Fibroblast of skin of left quadriceps (primary cell): ENCODE measurements at places on chromosomes 7 and 10.
A peak's percentile ranks its signal among the peaks of the same experiment; 100 is the strongest.

DNA sequence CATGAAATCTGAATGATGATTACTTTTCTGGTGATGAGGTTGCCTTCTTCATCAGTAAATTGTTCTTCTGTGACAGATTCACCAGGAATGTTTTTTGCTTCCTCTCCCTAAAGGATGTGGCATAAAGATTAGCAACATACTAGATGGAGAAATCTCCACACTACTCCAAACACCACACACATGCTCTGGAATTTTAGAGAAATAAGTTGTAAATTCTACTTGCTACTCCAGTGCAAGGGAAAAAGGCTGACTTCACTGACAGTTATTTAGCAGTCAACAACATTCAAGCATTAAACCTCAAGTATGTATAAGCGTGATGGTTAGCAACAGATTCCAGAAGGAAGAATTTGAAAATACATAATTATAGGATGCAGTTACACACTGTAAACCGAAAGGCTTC is 137.9 kb upstream of the CCDC6 start:
- peak; percentile 91 for DNase-seq

GRCh38 chr10:69186524-69186923 is 6.5 kb downstream of the SUPV3L1 start:
- DNase-seq = no peak

DNA sequence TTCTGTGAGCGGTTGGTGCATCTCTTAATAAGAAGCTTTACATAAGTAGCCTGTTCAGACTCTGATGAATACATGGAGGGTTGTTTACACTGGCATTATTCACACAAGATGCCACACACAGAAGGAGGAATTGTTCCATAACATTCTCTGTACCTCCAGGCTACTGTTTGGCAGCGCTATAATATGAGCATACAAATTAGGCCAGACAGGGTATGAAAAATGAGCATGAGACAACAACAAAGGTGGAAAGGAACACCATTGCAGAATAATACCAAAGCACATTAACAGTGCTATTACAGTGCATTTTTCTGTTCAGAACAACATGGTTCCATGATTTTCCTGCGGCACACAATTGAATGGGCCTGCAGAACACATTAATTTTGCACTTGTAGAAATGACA is 417.2 kb upstream of the C7orf33 start:
- no peak for DNase-seq

GRCh38 chr7:77866786-77867536 is 68.4 kb downstream of the PHTF2 start:
- DNase-seq = peak; percentile 55

- no peak for DNase-seq
Observed at GRCh38 chr10:100014071-100014762, 4.5 kb upstream of the DNMBP start.

DNA sequence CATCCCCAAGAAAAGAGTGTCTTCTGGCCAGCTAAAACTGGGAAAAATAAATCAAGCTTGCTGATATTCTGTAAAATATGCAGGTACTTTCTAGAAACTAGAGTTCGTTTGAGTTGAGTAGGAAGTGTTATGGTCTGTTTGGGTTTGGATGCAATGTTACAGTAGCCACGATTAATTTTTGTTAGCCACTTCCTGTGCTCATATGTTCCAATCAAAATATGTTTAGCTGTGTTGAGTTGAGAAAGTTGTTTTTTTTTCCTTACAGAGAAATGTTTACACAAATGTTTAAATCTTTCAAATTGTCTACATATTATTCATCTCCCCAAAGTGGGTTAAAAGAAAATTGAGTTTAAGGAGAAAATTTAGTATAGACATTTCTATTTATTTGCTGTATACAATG is 11.3 kb upstream of the LAMB1 start:
- DNase-seq = no peak

GRCh38 chr7:98571986-98572385 is 45.1 kb upstream of the NPTX2 start:
- DNase-seq = no peak

DNA sequence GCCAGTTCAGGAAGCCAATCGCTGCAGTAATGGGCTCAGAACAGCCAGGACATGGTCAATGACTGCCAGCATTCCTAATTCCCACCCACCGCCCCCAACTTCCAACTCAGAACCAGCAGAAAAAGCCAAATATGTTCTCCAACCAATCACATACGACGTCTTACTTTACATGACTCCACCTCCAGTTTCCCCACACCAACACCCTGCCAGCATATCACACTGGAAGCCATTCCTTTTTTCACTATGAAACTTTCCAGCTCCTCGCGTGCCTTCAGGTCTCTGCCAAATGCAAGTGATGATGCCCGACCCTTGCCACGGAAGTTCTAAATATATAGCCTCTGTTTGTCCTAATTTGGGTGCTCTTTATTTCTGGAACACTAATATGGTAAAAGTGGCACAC is 12.5 kb downstream of the NPS start:
- DNase-seq = no peak

GRCh38 chr7:110867771-110868170 is 223.2 kb upstream of the LRRN3 start:
- no peak for DNase-seq

DNA sequence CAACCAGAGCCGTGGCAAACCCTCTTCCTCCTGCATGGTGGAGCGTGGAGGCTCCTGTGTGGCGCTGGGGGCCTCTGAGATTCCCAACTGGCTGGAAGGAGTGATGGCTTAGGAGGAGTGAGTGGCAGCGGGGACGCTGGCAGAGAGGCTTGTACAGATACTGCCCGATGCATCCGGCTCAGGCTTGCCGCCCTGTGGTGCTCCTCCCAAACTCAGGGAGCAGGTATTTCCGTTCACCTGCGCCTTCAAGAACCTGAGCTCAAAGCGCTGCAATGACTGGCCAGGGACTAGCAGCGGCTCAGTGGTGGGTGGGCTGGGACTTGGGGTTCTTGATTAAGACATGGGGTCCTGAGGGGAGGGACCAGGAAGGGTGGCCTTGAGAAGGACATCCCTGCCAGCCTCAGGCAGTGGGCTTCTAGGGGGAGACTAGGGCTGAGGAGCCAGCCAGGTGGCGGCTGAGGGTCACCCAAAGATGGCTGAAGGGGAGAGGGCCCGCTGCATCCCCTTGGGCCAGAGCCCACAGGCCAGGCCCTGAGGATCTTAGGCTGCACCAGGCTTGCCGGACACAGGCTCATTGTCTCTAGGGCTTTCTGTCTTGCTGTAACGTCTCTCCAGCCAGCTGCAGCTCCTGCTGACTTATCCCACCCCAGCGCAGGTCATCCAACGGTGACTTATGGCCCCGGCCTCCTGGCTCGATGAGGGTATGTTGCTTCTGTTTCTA is 3.2 kb downstream of the ZNF775 start:
- DNase-seq = no peak

GRCh38 chr10:82149674-82150073 is 274.7 kb downstream of the NRG3 start:
- no peak for DNase-seq

- no peak for DNase-seq
Observed at GRCh38 chr10:117631276-117632145, 89.0 kb downstream of the EMX2 start.

- no peak for DNase-seq
Observed at GRCh38 chr7:13115157-13115772, 427.8 kb downstream of the ARL4A start.

DNA sequence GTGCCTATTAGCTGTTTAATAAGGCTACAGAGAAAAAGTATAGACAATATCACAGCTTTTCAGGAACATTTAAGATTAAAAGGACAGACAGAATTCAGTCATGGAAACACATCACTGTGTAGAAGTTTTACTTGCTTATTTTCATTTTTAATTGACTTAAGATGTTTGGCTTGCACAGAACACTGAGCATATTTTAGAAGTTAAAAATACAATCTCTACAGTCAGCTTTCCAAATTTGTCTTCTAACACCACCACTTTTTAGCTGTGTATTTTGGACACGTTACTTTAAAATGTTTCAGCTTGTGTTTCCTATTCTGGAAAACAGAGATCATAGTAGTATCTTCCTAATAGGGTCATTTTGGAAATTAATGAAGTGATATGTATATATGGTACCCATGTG is 11.8 kb downstream of the CFAP69 start:
- DNase-seq = no peak

- no peak for DNase-seq
Observed at GRCh38 chr10:124586142-124586541, 124.5 kb downstream of the LHPP start.

GRCh38 chr7:6317797-6318438 is 45.5 kb upstream of the CYTH3 start:
- peak; percentile 53 for DNase-seq

GRCh38 chr7:16398146-16399017 is 23.0 kb downstream of the CRPPA start:
- DNase-seq = no peak

- no peak for DNase-seq
Observed at GRCh38 chr7:148935451-148935850, 51.4 kb upstream of the EZH2 start.

DNA sequence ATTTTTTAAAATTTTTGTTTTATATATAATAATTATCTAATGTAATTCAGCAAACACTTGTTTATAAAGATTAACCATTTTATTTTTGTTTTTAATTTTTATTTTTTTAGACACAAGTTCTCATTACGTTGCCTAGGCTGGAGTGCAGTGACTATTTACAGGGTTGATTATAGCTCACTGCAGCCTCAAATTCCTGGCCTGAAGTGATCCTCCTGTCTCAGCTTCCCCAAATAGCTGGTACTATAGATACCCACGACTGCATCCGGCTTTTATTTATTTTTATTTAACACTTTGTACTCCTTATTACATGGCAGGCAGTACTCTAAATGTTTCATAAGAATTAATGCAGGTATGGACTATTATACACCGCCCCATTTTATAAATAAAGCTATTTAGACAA is 288.7 kb downstream of the MDFIC start:
- DNase-seq = no peak

DNA sequence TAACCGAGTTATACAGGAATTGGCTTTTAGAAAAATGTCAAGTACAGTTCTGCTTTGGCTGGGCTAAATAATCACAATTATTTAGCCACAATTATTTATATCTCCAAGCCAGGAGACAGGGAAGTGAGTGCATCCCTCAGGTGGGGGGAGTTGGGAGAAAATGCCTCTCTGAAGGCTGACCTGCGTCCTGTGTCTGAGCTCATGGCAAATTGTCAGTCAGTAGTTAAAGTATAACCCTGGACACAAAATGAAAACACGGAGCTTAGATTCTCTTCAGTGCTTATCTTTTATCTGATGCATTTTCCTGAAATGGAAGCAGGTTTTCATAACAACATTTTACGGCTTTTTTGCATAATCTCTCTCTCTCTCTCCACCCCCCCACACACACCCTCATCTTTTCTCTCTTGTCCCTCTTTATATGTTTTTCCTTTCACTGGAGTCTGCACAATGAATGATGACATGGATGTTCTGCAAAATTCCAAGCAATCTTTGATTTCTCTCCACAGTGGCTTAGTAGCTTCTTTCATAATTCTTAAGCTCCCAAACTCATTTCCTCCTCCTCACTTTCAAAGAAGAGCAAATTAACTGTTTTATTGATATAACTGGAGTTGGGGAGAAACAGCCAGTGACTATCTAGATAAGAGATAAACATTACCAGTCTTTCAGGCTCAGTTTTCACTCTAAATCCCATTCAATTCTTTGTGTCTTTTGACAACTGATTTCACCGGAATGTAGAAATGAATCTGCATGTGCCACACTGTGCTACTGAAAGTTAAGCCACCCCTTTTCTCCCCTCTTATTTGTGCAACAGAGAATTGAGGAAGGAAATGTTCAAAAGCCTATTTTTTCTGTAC is 521.4 kb upstream of the GHITM start:
- DNase-seq = no peak
